ENCODE measurements at places on chromosomes 5 and 9.

GRCh38 chr5:157213527-157214243, 33.0 kb downstream of the ITK start:
- no peak for DNase-seq

GRCh38 chr5:163459462-163459818, 462 bp downstream of the NUDCD2 start:
- DNase-seq, result no peak

DNA sequence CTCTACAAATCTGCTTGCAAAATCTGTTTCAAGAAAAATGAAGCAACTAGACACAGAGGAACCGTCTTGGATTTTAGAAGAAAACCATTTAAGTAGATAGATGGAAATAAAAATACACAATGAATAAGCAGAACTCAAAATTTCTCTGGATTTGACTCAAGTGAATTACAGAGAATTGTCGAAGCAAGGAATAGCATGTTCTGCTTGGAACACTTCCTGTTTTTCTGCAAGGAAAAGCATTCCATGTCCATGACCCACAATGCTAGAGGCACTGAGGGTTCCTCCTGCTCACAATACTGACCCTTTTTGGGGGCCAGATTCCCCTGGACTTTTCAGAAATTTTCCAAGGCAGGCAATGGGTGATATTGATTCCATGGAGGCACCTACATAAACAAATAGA, 29.8 kb downstream of the PRUNE2 start:
- DNase-seq, result no peak

DNA sequence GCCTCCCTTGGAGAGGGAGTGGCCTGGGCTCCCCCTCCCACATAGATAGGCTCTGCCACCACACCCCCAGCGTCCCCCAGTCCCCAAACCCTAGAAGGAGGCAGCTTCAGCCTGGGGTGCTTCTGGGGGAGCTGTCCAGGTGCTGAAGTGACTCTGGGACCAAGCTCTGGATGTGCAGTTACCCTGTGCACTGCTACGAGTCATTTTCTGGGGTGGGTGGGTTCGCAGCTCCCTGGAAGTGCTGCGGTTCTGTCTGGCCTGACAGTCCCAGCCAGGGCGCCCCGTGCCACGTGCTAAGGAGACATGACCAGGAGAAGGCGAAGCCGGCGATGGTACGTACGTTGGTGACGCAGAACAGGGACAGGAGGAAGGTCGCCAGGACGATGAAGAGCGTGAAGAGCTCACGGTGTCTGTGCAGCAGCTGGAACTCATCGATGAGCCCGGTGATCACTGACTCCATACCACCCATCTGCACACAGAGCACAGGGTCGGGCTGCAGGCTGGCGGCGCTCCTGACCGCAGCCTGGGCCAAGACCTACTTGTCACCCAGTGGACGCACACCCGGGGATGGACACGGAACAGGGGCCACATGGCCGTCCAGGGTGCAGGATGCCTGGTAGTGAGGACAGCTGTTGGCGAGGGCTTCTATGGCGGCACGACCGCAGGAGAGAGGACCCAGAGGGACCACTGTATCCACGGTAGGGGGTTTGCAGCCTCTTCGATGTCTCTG, 35.7 kb downstream of the SLC6A3 start:
- no peak for DNase-seq

GRCh38 chr9:124788542-124789217, 11.7 kb downstream of the OLFML2A start:
- DNase-seq, result no peak

- DNase-seq, result no peak
Observed at GRCh38 chr5:84344788-84345187, 39.9 kb downstream of the EDIL3 start.

Data from stimulated activated CD4-positive, alpha-beta T cell treated with anti-CD3 and anti-CD28 coated beads, Interleukin-1b, Interleukin-23, amount 100 ng/mL, for 1 hour (primary cell).